SK-N-SH (cell line): ENCODE measurements at places on chromosomes 12 and 14.

GRCh38 chr12:76055393-76055792 is 23.8 kb upstream of the PHLDA1 start:
- no peak for DNase-seq

DNA sequence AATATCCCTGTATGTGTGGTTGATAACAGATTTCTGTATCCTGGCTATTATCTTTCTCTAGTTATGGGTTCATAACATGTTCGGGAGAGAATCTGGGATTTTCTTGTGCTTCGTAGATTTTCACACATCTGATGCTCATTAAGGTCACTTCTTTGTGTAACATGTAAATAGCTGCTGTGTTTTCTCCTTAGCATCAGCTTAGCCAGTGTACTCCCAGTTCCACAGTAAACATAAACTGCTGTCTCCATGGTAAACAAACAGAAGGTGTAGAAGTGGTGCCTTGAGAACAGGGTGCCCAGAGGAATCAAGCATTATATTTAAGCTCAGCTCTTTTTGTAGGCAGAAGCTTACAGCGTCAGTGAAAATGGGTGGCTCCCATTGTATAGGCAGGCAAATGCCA is 88.0 kb downstream of the ANO6 start:
- DNase-seq: no peak

GRCh38 chr12:132955094-132956010 is 754 bp downstream of the ZNF605 start:
- DNase-seq: no peak

GRCh38 chr12:96401076-96401871 is 1.0 kb upstream of the CDK17 start:
- peak; percentile 52 for DNase-seq

GRCh38 chr12:21434699-21435098 is 2.8 kb upstream of the PYROXD1 start:
- DNase-seq: no peak

- DNase-seq: peak; percentile 57
Observed at GRCh38 chr12:124109760-124110159, 136.7 kb downstream of the ZNF664 start.

- DNase-seq: no peak
Observed at GRCh38 chr14:33529787-33530757, 420.8 kb downstream of the EGLN3 start.

DNA sequence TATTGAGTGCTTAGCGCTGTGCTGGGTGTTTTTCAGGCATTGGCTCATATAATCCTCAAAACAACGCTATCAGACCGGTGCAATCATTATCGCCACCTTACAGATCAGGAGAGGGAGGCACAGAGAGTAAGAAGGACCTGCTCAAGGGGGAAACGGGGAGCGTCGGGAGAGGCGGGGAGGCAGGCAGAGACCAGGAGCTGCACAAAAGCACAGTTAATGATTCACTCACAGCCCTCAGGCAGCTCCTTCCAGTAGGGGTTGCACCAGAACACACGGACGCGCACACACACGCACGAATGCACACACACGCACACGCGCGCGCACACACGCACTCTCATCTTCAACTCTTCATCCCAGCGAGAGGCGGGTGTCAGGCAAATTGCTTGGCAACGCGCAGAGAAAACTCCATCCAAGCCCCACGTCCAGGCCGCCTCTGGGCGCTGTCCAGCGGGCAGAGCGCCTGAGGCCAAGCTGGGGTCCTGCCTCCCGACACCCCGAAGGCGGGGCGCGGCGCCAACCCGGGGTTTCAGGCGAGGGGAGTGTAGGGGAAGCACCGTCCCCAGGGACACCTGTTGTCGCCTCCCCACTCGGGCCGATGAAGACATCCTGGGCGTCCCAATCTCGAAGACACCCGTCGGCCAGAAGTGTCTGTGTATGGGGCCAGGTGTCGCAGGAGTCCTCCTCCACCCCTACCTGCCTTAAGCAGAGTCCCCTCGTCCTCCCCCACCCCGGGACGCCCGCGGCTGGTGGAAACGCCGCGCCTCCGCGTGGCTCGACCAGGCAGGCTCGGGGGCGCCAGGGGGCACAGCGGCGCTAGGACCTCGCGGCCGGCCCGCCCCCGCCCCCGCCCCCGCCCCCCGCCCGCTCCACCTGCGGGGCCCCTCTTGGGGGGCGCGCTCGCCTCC is 35.5 kb upstream of the STON2 start:
- DNase-seq: peak; percentile 85

GRCh38 chr12:124813782-124814181 is 49.9 kb downstream of the SCARB1 start:
- DNase-seq: no peak

DNA sequence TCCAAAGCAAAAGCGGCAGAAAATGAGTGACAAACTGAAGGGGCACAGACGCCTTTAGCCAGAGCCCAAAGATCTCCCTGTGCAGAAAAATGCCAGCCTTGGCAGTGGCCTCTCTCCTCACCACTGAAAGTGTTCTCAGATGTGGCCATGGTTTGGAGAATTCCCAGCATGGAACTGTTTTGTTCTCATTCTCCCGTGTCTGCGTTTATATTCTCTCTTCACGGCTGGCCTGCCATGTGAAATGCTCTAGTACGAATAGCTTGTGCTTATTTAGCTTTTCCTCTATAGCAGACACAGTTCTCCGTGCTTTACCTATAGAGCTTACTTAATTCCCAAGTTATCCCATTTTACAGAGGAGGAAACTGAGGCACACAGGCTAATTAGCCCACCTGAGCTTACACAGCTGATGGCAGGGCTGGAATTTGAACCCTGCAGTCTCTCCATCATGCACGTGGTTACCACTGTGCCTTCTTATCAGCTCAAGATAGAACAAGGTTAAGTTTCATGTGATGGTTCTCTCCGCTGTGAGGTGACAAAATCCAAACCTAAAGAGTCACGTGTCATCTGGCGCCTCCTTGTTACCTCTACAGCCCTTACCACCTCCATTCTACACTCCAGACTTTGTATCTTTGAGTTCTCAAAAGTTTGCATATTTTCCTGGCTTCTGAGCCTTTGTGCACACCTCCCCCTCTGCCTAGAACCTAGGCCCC is 141.6 kb downstream of the GCH1 start:
- DNase-seq: no peak

- DNase-seq: peak; percentile 36
Observed at GRCh38 chr12:55659486-55660385, 23.0 kb downstream of the OR10P1 start.

DNA sequence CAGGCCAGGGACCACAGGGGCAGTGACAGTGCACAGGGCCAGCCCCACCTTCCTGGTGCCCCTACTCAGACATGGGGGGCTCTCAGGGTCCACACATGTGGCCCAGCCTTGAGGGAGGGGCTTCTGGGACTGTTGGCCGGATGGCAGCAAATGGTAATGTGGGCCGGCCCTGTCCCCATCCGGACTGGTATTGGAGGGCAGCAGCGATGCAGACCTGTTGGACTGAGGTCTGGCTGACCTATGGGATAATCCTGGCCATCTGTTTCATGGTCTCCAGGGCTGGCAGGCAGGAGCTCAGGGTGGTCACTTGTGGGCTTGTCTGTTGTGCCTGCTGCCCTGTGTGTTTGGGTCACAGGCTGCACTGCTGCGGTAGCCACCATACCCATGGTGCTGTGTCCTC is 387.5 kb downstream of the TMEM121 start:
- DNase-seq: no peak

GRCh38 chr14:69715725-69716477 is 51.0 kb upstream of the SRSF5 start:
- peak; percentile 80 for DNase-seq

- DNase-seq: no peak
Observed at GRCh38 chr14:76715511-76716081, 45.7 kb upstream of the VASH1 start.

- no peak for DNase-seq
Observed at GRCh38 chr12:119802472-119802871, 74.6 kb downstream of the CIT start.

DNA sequence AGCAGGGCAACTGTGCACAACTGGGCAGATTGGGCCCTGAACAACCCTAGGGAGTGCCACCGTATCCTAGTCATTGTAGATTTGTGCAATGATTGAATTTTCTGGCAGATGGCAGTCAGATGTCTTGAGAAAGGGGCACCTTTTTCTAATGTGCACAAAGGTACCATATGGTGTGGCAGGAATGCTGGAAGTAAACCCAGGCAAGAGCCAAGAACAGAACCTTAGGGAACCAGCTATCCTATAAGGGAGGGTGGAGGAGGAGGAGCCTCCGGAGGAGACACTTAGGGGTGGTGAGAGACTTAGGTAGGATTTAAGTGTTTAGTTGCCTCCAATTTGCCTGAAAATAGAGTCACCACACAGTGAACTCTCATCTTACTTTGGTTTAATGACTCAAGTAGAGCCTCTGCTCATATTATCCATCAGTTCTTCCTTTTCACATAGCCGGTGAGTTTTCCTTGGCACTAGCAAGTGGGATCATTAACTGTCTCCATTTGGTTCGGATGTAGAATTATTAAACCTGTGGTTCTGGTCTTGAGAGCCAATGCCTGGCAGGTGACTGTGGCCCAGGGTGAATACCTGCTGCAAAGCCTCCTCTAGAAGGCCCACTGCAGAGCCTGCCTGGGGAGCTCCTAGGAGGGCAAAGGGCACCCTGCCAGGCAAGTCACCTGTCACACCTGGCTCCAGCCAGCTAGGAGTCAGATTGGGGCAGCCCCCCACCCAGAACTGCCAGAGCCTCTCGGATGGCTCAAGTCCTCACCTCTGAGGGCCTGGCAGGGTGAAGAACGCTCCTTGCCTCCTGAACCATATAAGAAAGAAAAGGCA is 184.4 kb upstream of the HIF1A start:
- DNase-seq: no peak

- no peak for DNase-seq
Observed at GRCh38 chr12:84305144-84305543, 607.5 kb downstream of the SLC6A15 start.

- DNase-seq: no peak
Observed at GRCh38 chr12:57236201-57236924, 6.9 kb downstream of the SHMT2 start.

- DNase-seq: no peak
Observed at GRCh38 chr12:106871477-106871876, 84.2 kb upstream of the TMEM263 start.

DNA sequence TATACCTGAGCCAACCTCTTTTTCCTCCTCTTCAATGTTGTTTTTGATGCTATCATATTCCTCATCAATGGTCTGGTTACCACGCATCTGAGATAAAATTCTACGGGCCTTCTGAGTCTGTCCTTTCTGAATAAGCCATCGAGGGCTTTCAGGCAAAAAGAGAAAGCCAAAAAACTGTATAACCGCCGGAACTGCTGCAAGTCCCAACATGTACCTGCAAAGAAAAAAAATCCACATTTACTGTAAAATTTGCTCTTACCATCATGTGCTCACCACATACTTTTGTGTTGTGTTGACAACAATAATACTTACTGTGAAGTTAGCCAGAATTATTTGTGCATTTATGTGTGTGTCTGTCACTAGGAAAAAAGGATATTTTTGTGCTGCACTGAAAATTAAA is 77.6 kb downstream of the SLC2A13 start:
- DNase-seq: no peak

DNA sequence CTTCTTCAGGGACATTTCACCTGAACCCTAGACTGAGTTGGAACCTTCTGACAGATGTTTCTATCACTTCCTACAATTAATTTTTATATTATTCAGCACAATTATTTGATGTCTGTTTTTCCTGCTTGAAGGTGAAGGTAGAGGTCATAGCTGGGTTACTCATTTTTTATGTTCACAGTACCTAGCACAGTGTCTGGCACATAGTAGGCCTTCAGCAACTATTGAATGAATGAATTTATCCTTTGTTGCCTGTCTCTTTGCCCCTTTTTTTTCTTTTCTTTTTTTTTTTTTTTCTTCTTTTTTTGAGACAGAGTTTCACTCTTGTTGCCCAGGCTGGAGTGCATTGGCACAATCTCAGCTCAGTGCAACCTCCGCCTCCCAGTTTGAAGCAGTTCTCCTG is 29.5 kb upstream of the FAM177A1 start:
- DNase-seq: no peak
